ENCODE measurements at places on chromosomes 1 and 21. TPM values are rescaled to one million over a fixed set of nuclear protein-coding genes. Genes with fewer than 3 reads are reported as not detected.

Gene LORICRIN
- total RNA-seq = not detected

Gene SLC26A9
- total RNA-seq = not detected

Gene TMPRSS15
- not detected for total RNA-seq

DNA sequence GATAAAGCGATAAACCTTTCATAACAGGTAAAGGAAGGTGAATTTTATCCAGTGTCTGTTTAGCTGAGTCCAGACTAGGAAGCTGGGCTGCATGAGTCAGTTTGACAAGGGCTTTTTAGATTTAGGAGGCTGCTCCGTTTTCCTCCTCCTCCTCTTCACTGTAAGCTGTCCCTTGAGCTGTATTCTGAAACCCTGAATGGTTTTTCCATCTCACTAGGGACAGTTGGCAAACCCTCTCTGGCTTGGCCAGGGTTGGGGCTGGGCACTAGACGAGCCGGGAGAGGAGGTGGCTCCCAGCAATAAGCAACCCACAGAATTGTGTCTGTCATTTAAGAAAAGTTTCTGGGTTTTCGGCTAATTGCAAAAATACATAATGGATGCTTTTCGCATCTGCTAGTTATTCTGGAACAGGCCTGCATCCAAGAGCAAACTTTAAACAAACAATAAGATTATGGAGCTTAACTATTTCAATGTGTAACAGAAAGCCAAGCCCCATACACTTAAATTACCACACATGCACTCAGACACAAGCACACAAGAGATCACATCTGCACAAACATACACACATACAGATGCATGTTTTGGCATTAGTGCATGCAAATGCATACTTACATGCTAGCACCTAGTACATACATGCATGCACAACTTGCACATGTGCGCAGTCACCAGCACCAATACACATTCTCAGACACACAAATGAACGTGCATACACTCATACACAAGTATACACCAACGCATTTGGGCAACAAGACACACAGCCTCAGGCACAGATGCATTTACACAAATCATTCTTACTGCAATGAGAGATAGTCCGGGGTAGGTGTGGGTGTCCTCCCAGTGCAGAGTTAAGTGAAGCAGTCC is 27.8 kb upstream of the FOXE3 start:
- no peak for ATAC-seq

Measured in activated T-helper 17 cell treated with anti-CD3 and anti-CD28 coated beads, Interleukin-2, amount 50 U/mL, for 72 hours (primary cell).